ENCODE measurements at places on chromosomes 11 and 22.

DNA sequence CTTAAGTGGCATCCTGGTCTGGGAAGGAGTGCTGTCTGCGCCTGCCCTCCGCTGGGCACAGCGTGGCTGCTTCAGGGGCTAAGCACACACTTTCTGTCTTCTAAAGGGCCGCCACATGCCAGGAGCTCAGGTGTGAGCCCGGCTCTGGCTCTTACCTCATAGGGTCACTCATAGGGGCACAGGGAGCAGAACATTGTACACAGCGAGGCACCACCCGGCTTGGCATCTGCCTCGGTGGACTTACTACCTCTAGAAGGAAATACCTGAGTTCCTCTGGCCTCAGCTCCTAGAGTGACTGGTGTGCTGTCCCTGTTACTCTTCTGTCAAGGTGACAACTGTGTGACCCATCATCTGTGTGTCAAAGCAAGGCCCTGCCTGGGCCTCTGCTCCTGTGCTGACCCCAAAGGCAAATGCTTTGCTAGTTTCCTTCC, 13.4 kb downstream of the NEAT1 start:
- DNase-seq: no peak

GRCh38 chr11:46913484-46913883, 4.9 kb downstream of the LRP4 start:
- DNase-seq: no peak

DNA sequence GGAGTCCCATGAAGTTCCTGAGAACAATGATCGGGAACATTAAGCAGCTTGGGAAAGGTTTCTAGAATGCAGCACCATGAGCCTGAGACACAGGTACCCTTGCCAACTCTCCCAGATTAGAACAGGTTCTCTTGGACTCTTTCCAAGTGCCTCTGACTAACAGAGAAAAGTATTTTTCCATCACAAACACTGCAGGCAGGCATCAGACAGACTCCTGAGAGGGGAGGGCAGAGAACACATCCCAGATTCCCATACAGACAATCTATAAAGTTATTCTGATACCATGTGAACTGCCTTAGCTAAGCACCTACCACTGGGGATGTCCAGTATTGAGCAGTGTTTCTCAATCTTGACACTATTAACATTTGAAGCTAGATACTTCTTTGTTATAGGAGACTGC, 27.3 kb downstream of the SERGEF start:
- no peak for DNase-seq

DNA sequence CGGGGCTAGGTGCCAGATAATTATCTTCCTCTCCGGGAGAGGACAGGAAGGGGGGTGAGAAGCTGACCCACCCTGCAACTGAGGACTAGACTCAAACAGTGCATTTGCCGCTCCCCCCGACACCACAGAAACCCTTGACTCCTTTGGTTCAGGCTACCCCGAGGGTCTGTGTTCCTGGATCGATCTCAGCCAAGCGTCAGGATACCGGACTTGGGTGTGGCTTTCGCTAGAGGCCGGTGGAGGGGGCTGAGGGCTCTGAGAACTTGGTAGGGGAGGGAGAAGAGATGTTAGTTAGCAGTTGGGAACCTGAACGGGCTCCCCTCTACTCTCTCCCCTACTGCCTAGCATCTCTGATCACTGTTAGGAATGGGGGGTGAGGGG, 840 bp downstream of the SEZ6L start:
- no peak for DNase-seq

GRCh38 chr11:105073456-105074165, 28.5 kb upstream of the CARD16 start:
- no peak for DNase-seq

DNA sequence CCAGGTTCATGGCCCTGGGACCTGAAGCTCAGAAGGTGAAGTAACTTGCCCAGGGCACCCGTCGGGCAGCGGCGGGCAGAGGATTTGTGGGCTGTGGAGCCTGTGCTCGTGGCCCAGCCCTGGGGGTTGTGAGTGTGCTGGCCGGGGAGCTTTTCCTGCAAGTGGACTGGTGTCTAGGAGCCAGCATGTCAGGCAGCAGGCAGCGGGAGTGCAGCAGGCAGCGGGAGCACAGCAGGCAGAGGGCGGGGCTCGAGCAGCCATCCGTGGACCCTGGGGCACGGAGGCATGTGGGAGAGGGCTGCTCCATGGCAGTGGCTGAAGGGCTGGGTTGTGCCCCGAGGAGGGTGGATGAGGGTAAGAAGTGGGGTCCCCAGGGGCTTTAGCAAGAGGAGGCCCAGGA, 72.7 kb upstream of the PPP6R3 start:
- no peak for DNase-seq

DNA sequence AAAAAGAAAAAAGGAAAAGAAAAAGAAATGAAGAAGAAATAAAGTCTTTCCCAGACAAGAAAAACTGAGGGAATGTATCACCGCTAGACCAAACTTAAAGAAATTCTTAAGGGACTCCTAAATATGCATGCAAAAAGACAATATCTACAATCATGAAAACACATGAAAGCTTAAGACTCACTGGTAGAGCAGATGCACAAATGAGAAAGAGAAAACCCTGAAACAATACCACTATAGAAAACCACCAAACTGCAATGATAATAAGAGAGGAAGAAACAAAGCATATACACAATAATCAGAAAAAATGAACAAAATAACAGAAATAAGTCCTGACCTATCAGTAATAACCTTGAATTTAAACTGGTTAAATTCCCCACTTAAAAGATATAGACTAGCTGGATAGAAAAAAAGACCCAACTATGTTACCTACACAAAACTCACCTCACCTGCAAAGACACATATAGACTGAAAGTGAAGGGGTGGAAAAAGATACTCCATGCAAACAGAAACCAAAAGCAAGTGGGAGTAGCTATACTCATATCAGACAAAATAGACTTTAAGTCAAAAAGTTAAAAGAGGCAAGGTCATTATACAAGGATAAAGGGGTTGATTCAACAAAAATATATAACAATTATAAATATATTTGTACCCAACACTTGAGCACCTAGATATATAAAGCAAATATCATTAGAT, 61.3 kb upstream of the NARS2 start:
- no peak for DNase-seq

- DNase-seq: no peak
These were observed 152.1 kb downstream of the SOX6 start for GRCh38 chr11:16204261-16204660.

GRCh38 chr11:112361396-112361795, 100.7 kb upstream of the PLET1 start:
- no peak for DNase-seq

- no peak for DNase-seq
These were observed 8.3 kb downstream of the CD81 start for GRCh38 chr11:2385156-2386151.

- no peak for DNase-seq
These were observed 12.0 kb downstream of the TRIOBP start for GRCh38 chr22:37708580-37709444.

DNA sequence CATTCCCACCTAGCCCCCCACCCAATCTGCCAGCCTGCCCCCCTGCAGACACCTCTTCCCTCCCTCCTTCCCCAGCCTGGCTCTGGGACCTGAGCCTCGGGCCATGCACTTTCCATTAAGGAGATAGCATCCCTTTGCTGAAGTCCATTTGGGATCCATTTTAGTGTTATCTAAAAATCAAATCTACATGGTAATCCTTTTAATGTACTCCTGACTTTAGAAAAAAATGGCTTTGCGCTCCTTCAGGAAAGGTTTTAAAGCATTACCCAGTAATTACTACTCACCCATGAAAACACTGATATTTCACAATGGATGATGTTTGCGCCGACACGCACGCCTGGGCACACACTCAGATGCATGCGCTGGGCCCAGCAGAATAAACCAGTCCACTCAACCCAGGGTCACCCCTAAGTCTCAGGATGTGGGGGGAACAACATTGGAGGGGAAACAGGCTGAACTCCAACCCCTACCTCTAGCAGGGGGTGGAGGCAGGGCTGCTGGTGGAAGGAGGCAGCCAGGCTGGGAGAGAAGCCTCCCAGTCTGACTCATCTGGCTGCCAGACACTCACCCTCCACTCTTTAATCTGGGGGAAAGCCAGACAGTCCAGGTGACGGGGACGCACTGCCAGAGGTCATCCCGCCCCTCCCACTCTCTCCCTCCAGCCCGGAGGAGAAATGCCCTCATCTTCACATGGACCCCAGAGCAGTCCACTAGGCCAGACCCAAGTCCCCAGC, 29.8 kb downstream of the LMO1 start:
- no peak for DNase-seq
